Dermis blood vessel endothelial cell (primary cell): ENCODE measurements at places on chromosomes 16 and 17.

GRCh38 chr17:48027322-48027981, 10.1 kb downstream of the COPZ2 start:
- DNase-seq, result no peak

DNA sequence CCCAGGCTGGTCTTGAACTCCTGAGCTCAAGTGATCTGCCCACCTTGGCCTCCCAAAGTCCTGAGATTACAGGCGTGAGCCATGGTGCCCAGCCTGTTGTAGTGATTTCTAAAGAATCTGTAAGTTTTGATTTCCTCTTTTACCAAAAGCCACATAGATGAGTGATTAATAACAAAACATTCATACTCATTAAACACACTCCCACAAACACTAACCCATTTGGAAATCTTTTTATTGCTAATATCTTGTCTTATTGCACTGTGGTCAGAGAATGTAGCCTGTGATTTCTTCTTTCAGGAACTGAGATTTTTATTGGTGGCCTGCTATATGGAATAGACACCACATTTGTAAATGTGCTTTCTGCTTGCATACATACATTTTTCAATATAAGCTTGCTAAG, 31.6 kb downstream of the MYH10 start:
- DNase-seq, result no peak

DNA sequence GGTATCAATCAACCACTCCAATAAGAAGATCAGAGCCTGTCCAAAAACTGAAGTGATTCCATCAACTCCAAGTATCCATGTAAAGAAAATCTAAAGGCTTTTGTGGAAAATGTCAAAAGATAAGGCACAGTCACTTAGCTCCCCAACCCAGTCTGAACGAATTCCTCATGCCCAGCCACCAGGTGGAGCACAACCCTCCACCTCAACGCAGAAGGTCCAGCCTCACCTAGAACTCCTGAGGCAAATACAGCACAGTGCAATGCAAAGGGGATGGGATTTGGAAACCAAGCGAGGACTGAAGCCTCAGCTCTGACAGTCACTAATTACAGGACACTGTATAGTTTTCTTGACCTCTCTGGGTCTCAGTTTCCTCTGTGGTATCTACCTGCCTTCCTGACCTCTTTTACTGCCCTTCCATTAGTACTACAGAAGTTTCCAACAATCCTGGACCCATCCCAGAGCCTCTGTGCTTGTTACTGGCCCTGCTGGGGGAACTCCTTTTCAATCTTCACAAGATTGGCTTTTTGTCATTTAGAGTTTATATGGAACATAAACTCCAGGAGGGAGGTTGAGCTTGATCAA, 2.0 kb downstream of the NCBP3 start:
- peak; percentile 75 for DNase-seq

- no peak for DNase-seq
Measured at GRCh38 chr17:48441231-48441711, 11.3 kb upstream of the SKAP1 start.

DNA sequence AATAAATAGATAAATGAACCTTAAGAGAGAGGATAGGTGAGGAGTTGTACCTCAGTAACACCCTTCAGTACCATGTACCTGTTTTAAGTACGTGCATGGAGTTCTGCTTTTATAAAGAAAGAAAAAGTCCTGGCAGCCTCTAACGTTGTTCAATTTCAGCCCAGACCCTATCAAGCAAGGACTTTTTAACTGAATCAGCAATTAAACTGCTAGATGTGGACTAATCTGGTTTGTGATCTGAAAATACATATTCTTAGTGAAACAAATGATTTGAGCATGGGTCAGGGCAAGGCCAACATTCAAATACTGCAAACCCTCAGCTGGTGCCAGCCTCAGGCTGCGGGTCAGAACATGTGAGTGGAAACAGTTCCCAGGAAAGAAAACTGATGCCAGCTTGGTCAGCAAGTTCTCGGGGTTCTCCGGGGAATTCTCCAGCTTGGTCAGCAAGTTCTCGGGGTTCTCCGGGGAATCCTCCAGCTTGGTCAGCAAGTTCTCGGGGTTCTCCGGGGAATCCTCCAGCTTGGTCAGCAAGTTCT, 84.5 kb downstream of the MRM3 start:
- DNase-seq, result no peak

DNA sequence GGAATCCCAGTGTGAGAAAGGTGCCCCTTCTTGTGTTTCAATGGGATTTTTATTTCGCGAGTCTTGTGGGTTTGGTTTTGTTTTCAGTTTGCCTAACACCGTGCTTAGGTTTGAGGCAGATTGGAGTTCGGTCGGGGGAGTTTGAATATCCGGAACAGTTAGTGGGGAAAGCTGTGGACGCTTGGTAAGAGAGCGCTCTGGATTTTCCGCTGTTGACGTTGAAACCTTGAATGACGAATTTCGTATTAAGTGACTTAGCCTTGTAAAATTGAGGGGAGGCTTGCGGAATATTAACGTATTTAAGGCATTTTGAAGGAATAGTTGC, 567 bp downstream of the UBB start:
- DNase-seq, result peak; percentile 60

DNA sequence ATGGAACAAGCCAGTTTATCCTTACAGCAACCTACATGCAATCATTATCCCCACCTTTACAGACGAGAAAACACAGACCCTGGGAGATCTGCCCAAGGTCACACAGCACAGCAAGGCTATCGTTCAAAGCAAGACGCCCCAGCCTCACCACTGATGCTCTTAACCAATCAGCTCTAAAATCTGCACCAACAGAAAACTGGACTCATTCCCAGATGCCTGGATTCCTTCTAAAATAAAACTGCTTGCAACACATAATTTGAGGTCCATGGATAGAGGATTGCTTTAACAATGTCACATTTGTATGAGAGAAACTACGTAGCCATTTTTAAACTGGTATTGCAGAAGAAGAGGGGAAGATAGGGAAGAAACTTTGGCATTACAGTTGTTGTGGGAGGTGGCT, 6.8 kb downstream of the COTL1 start:
- DNase-seq, result no peak

DNA sequence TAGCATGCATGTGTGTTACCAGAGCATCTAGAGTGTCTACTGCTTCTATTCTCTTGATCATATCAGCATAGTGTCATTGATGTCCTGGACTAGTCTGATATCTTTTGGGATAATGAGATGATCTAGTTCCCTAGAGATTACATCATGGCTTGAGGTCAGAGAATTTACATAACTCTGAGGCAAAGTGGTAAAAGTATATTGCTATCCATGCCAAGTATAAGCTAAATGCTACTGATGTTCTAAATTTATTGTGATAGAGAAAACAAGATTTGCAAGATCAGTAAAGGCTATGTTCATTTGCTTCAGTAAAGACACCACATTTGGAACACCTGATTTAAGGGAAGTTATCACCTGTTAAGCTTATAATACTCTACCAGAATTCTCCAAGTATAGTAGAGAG, 280.7 kb upstream of the PSMD7 start:
- no peak for DNase-seq

DNA sequence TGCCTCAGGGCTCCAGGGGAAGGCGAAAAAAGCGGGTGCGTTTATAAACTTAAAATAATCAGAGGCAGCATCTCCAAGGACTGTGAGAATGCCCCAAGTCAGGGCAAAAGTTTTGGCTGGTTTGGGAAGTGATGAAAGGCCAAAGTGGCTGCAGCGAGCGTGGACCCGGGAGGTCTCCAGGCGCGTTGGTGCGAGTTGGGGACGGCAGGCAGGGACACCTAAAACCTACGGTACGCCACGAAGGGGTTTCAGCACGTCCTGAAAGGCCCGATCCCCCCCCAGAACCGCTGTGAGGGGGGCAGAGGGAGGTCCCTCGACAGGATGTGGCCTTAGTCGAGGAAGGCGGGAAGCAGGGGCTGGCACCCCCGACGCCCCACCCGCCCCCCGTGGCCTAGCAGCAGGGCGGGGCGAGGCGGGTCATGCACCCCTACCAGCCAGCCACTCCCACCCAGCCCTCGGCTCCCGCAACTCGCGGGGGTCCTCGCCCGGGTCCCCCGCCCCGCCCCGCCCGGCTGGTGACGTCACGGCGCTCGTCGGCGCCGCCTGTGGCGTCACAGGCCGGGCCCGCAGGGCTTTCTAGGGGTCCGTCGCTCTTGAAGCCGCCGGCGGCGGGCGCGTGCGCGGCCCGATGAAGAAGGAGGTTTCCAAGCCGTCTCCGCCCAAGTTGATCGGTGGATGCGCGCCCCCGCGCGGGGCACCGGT, at the start of gene MYCBPAP:
MYCBPAP (plus strand) TSS at position 569 of the 702 bp plus-strand sequence. CDS start 236 bp downstream, outside the sequence.
- DNase-seq, result peak; percentile 88

DNA sequence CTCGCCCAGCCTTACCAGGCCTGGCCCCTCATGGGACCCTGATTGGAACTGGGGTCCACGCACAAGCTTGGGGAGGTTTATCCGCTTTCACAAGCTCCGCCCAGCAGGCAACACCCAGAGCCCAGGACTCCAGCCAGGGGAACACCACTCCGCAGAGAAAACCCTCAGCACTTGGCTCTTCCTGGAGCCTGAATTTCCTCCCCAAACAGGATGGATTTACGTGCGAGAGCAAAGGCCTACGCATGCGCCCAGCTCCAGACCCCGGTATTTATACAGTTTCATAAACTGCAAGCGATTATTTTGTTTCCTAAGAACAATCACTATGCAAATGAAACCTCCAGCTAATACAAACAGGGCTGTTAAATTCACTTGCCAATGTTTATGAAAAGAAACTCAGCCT, 22.8 kb downstream of the ZNF423 start:
- peak; percentile 87 for DNase-seq

DNA sequence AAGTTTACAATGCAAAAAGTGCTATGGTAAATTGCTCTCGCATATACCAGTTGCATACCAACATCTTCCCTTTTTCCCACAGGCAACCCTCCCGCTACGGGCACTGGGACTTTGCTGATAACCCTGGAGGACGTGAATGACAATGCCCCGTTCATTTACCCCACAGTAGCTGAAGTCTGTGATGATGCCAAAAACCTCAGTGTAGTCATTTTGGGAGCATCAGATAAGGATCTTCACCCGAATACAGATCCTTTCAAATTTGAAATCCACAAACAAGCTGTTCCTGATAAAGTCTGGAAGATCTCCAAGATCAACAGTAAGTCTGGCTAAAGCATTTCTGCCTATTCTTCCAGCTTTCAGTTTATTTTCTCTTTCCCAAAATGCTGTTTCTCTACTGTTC, 27.9 kb upstream of the HSBP1 start:
- DNase-seq, result peak; percentile 75

DNA sequence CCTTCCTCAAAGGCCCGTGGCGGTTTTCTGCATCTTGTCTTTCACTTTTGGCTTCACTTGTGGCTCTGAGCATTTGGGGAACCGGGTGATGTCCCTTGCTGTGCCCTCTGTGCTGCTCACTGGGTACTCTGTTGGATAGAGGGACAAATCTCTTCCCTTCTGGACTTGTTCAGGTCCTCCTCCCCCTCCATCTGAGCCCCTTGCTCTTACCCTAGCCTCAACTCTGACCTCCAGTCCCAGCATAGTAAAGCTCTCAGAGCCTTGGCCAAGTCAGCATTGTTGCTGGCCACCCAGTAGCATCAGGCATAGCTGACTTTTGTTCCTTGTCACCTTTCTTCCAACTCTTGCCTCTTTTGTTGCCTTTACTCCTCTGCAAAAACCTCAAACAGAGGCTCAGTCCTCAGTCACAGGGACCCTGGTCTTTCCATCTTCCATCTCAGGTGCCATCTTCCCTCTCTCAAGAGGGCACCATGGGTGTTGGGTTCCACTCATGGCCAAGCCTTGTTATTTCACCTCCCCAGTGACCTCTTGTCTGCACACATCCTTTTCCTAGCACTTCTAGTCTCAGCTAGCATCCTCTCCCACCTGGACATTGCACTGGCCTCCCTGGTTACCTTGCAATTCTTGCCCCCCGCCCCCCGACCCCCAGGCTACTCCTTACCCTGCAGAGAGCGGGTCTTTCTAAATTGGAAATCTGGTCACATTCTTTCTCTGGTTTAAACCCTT, 393 bp upstream of the PSMB10 start:
- no peak for DNase-seq

- DNase-seq, result no peak
Measured at GRCh38 chr16:15913046-15913698, 24.8 kb upstream of the CEP20 start.

GRCh38 chr16:67326472-67327309, at the start of the genes KCTD19 and LRRC36:
Gene KCTD19 (minus strand): TSS chr16:67326741. CDS start chr16:67326707, 34 bp downstream.
Gene LRRC36 (plus strand): TSS chr16:67326815. CDS start chr16:67326863, 48 bp downstream.
- DNase-seq, result peak; percentile 84

DNA sequence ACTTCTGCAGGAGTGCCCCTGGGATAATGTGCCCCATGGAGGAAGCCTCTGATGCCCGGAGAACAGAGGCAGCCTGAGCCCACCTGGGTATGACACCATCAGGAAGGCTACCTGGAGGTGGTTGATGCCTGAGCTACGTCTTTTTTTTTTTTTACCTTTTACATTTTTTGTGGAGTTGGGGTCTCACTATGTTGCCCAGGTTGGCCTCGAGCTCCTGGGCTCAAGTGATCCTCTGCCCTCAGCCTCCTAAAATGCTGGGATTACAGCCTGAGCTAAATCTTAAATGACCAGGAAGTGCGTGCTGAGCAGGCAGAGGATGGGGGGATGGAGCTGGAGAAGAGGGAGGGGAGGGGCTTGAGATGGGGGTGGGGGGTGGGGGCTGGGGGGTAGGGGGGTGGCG, 32.7 kb downstream of the ABCC6 start:
- DNase-seq, result no peak

DNA sequence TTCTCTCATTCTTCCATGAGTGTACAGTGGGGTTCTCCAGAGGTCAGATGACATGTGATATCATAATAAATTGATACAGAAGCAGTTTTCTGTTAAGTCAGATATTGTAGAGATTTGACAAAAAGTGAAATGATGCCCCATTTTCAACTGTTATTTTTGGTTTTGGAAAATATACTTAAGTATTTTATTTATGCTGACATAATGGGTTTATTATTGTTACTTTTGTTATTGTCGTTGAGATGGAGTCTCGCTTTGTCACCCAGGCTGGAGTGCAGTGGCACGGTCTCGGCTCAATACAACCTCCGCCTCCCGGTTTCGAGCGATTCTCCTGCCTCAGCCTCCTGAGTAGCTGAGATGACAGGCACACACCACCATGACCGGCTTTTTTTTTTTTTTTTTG, 94.4 kb downstream of the DNAH9 start:
- no peak for DNase-seq

- no peak for DNase-seq
Measured at GRCh38 chr17:45965812-45966211, 33.2 kb upstream of the STH start.

- peak; percentile 25 for DNase-seq
Measured at GRCh38 chr17:44997733-44998520, 29.8 kb upstream of the C1QL1 start.
